ENCODE measurements at places on chromosomes 3 and 15.

DNA sequence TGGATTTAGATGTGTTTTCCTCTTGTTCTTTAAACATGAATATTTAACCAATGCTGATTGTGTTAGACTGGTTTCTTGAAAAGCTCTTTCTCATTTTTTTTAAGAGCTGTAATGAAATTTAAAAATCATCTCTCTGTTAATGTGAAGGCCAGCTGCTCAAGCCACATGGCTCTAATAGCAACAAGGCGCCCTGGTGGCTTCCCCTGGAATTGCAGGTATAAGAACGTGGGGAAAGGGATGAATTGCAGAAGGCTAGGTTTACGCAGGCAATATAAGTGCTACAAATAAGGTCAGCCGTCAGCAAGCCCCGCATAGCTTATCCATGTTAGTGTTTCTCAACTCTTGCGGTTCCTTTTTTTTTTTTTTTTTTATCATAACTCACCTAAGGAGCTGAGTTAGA is 108.5 kb downstream of the SAMMSON start:
- DNase-seq: peak; percentile 23

GRCh38 chr3:113251817-113252216 is 40.5 kb downstream of the BOC start:
- DNase-seq: no peak

DNA sequence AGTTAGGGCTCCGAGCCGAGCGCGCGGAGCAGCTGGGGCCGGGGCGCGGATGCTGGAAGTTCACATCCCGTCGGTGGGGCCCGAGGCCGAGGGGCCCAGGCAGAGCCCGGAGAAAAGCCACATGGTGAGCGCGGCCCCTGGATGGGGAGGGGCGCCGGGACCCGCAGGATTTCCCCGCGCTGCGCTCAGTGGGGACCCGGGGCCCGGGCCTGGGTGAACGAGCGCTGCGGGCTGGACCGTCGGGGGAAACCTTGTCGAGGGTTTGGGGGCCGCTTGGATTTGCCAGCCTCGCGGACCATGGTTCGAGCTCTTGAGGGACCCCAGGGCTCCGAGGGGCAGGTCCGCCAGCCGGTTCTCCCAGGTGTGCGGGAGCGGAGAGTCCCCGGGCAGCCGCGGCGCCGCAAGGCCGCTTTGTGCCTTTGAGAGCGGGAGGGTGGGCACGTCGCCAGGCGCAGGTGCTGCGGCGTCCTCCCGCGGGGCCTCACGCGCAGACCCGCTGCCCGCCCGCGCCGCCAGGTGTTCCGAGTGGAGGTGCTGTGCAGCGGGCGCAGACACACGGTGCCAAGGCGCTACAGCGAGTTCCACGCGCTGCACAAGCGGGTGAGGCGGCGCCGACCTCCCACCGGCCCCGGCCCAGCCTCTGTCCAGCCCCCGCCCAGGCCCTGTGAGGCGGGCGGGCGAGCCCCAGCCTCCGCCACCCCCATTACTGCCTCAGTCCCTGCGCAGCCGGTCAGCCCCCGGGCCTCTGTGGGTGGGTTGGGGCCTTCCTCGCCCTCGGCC is at the start of gene SNX22:
SNX22 (plus strand) TSS at position 5 of the 780 bp plus-strand sequence; CDS start at position 50, 45 bp downstream.
- peak; percentile 62 for DNase-seq

- no peak for DNase-seq
Observed at GRCh38 chr15:32717426-32718226, at the start of gene GREM1. Gene GREM1 (plus strand): TSS chr15:32718004. CDS start chr15:32730691, 12,687 bp downstream.

- no peak for DNase-seq
Observed at GRCh38 chr15:42832576-42832975, 88.0 kb downstream of the TTBK2 start.

DNA sequence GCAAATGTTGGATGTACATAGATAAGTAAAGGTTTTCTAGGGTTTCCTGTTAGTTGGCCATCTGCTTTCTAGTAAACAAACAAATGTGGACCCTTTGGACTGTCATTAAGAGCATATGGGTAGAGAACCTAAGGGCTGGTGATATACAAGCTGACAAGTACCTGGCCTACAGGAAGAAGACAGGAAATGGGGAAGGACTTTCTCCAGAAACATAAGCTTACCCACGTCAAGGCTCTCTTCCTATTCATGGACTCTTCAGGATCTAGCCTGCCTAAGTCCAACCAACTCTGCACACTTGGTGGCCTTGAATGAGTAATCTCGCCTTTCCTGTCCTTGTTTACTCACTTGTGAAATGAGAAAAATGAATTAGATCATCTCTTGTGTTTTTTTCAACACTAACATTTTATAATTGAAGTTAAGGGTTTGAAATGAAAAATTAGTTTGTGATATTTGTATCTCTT is 22.2 kb upstream of the GOLIM4 start:
- DNase-seq: no peak
